NCI-H2227 treated with DMSO at 0.1 percent for 48 hours (cell line): ENCODE measurements at places on chromosomes 5 and 9.

- DNase-seq: no peak
Observed at GRCh38 chr5:172493461-172493860, 39.1 kb upstream of the SH3PXD2B start.

- DNase-seq: no peak
Observed at GRCh38 chr9:129666575-129666974, 1.1 kb downstream of the PRRX2 start.

- no peak for DNase-seq
Observed at GRCh38 chr5:78808380-78808779, 159.8 kb upstream of the LHFPL2 start.

DNA sequence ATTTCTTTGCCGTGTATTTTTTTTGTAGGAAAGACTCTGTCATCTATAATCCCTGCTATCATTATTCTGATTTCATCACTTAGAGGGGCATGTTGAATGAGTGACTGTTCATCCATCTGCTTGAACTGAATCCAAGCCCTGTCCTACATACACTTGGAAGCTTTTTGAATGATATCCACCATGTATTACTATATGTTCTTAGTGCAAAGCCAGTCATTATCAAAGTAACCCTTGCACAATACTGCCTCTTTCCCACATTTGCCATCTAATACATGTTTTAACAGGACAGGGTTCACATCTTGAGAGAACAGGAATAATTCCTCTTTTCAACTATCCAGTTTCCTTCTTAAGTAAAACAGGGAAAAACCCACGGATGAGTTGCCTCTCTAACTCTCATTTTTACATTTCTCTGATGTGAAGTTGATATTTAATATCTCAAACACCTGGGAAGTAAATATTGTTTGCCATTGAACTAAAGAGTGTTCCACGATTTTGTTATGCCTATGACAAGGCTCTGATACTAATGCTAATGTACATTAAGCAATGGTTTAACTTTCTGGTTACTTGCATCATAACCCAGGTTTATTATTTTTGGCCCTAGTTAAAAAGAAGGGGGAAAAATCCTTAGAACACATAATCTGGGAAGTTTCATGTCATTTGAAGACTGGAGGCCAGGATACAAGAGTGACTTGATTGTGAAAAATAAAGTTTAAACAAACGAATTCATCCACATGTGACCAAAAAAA, 103.7 kb upstream of the TARS1 start:
- no peak for DNase-seq

GRCh38 chr5:56455417-56455816, 222.3 kb upstream of the ANKRD55 start:
- DNase-seq: no peak

DNA sequence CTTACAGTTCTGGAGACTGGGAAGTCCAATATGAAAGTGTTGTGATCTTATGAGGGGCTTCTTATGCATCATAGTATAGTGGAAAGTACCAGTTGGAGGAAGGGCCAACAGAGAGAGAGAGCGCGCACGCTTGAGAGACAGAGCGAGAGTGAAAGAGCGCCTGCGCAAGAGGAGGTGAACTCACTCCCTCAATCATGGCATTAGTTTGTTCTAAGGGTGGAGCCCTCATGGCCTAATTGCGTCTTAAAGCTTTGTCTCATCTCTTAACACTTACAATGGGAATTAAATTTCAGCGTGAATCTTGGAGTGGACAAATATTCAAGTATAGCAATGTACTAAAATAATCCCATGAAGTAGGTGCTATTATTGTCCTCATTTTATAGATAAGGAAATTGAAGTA, 303.2 kb downstream of the OSTF1 start:
- no peak for DNase-seq

DNA sequence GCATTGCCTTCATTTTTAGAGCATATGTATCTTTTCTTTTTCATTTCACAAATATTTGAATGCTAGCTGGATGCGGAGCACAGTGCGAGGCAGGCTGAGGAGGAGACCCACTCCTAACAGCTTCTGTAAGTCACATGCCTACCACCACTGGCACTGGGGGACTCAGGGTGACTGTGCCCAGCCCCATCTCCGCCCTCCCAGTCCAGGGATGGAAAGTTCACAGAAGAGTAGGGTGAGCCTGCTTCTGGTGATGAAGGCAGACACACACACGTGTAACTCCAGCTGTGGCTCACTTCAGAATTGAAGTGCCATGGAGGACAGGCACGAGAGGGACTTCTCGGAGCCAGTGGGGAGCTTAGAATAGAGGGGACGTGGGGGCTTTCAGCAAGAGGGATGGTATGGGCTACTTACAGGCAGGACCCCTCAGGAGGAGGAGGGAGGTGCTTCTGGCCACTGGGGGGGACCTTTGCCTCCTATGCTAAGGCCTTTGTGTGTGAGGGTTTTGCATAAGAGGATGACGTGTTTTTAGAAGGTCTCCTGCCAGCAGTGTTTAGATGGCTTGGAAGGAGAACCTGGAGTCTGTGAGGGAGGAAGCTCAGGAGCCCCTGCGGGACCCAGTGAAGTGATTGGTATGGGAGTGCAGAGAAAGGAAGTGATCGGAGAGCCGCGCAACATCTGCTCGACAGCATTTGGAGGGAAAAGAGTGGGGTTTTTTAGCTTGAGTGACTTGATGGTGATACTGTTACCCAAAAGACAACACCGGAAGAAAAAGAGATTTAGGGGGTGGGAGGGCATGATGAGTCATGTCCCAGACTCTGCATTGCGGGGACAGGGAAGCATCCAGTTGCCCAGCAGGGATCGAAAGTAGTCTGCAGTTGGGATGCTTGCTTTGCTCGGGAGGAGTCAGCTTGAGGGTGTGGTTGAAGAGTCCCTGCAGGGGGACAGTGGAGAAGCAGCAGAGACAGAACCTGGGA, 163.5 kb upstream of the OTULINL start:
- no peak for DNase-seq

- no peak for DNase-seq
Observed at GRCh38 chr9:35338561-35339274, 151.2 kb upstream of the RUSC2 start.

DNA sequence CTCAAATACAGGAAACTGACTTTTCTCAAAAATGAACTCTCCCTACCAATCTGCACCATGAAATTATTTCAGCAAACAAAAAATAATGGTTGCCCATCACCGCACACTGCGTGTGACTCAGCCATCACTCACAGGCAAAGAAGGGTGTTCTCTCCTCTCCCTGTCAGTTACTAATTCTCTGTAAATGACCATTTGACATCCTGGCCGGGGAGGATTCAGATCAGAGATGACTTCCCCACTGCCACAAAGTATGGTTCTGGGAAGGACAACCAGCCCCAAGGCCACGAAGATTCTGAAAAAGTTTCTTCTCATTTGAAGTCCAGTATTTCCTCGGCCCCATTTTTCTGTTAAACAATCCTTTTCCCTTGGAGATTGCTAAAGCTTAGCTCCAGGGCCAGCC, 199.4 kb downstream of the AUH start:
- no peak for DNase-seq

DNA sequence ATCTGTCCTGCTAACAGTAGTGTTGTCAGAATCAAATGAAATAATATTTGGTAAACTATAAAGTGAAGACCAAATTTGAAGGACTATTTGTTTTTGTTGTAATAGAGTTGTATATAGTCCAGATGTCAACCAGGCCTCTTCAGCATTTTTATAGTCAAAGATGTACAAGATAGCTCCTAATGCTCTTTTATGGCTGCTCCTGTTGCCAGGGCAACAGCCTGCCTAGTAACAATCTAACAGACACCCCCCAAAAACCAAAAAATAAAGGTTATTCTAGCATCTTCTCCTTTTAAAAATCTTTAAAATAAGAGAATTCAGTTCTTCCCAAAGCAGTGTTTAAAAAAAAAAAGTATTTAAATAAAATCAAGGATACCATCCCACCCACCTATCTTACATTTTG, 49.5 kb upstream of the MACIR start:
- no peak for DNase-seq

DNA sequence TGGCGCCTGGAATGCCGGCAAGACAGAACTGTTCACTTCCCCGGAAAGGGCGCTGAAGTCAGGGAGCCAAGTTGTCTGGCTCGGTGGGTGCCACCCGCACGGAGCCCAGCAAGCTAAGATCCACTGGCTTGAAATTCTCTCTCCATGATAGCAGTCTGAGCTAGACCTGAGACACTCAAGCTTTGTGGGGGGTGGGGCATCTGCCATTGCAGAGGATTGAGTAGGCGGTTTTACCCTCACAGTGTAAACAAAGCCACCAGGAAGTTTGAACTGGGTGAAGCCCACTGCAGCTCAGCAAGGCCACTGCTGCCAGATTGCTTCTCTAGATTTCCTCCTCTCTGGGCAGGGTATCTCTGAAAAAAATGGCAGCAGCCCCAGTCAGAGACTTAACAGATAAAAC, 277.4 kb downstream of the SLCO4C1 start:
- no peak for DNase-seq

DNA sequence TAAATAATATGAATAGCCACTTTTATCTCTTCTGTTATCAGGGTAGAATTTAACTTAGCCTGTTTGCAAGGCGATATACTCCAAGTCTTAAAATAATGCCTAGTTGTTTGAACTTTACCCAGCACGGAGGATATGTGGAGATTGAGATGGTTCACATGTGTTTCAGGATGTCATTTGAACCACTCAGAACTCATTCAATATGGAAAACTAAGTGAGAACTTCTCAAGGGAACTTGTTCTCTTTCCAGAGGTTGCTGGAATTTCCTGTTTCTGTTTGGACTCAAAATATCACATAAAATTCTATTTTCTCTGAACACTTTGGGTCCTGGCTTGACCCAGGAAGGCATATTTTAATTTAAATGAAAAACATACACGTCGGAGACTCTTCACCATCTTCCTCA, 139.1 kb upstream of the MYO10 start:
- no peak for DNase-seq

GRCh38 chr5:158265931-158266700, 407.2 kb upstream of the CLINT1 start:
- DNase-seq: no peak

DNA sequence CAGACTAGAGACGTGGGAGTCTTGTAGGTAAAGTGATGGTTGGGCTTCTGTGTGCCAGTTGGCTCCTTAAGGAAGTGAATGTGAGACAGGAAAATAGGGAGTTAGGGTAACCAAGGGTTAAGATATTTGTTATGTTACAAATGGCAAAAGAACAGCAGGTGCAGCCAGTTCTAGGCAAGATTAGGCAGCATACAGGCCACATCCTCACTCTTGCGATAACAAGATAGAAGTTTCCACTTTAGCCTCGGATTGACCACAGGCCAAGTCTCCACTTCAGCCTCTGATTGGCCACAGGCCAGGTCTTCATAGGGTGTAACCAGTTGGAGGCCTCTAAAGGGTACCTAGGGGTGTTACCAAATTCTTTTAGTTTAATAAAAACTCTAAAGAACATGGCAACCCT, 54.6 kb upstream of the ABCA1 start:
- no peak for DNase-seq
